ENCODE measurements at places on chromosomes 7 and 10.

DNA sequence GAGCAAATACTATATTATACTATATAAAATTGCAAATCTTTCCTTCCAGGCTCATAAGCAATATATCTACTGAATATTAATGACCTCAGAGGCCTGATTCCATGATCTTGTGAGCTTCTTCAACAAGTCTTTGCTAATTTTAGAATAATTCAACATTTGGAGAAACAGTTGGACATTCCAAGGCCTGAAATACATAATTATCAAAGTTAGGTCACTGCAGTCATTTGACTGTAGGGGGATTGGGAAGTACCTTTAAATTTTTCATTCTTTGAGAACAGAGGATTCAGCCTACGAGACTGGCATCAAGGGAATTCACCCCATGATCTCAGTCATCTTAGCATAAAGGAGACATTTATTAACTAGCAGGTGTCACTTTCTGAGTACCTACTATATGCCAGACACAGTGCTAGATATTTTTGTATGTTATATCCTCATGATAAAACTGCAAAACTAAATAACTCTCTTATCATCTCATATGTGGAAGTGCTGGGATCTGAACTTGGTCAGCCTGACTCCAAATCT, 85.4 kb downstream of the DOCK4 start:
- no peak for DNase-seq

DNA sequence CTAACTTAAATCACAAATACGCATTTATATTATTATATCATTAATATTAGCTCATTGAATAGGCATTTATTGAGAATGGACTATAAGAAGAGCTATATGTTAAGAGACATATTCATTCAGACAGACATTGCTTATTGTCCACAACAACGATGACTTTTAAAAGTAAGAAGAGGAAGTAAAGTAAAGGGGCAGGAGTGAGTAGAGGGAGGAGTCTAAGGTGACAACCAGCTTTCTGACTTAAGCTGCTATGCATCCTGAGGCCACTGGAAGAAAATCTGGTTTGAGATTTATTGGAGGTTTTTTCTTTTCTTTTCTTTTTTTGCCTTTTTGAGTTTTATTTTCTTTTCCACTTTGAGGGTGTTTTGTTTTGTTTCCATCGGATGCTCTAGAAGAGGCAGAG, 723.5 kb downstream of the GRM8 start:
- DNase-seq, result no peak

DNA sequence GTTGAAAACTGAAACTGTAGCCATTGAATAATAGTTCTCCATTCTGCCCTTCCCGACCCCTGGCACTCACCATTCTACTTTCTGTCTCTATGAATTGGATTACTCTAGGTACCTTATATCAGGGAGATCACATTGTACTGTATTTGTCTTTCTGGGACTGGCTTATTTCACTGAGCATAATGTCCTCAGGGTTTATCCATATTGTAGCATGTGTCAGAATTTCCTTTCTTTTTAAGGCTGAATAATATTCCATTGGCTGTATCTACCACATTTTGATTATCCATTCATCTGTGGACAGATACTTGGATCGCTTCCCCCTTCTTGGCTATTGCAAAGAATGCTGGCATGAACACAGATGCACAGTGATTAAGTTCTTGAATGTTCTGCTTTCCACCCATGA, 107.4 kb downstream of the CDH23 start:
- no peak for DNase-seq

DNA sequence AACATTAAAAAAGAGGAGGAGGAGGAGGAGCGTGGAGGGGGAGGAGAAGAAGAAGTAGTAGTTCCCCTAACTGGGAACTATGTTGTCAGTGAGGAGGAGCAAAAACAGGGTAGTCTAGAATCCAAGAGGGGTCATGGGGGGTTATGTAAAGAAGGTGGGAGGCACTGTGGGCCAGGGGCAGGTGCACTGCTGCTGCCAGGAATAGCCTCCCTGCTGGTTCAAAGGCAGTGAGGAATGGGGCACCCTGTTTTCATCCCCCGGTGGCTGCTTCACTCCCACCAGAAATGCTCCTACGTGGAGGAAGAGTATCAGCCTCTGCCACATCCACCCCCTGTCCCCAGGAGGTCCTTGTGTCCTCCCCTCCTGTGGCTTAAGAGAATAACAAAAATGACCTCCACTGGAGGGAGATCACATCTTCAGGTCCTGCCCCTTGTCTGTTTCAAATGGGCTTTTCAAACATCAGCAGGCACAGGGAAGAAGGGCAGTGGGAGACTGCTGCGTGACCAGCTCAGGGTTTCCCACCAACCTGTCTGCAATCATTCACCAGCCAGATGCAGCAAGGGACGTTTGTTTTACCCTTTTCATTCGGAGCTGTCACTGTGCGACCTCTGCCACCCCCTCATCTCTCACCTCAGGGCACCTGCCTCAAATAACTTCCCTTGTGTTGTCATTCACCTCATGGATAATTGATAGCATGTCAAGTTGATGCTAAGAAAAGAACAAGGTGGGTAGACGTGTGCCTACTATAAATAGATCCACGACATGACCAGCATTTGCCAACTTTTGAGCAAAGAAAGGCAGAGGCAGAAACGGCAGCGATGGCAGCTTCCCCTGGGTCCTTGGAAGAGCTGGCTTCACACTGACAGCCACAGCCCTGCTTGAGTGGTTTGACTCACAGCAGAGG, 92.6 kb downstream of the DGKI start:
- no peak for DNase-seq

- no peak for DNase-seq
Observed at GRCh38 chr7:24251568-24251967, 32.4 kb upstream of the NPY start.
